HS-5 (cell line): ENCODE measurements at places on chromosomes 6 and 20.
A peak's percentile ranks its signal among the peaks of the same experiment; 100 is the strongest.

DNA sequence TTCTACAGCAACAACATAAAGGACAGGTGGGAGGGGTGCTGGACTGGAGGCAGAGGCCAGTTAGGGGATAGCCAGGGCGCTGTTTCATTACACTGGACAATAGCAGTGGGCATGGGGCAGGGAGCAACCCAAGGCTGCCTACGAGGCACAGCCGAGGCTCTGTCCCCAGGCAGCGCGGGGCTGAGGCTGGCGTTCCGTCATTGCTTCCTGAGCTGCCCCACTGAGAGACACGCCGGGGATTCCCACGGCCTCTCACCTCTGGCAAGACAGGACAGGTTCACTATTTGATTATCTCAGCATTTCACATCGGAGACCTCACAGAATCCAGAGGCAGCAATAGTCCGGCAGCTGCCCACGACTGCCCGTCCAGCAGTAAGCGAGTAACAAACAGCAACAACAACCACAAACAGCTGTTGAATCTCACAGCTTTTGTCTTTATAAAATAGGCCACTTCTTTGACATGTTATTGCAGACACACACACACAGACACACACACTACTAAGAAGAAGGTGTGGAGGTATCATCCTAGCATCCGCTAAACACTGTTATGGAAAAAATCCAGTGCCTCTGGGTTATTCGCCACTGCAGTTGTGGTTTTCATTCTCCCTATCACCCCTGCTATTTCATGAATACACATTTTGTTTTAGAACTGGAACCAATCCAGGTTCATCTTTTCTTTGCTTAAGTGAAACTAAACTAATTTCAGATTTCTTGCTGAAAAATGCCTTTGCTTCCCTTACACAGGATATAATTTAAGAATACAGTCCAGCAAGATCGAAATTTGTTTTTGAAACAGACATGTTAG, 19.5 kb downstream of the KIF25 start:
- no peak for DNase-seq

- peak; percentile 73 for DNase-seq
Measured at GRCh38 chr6:1131285-1132079, 180.4 kb upstream of the FOXQ1 start.

DNA sequence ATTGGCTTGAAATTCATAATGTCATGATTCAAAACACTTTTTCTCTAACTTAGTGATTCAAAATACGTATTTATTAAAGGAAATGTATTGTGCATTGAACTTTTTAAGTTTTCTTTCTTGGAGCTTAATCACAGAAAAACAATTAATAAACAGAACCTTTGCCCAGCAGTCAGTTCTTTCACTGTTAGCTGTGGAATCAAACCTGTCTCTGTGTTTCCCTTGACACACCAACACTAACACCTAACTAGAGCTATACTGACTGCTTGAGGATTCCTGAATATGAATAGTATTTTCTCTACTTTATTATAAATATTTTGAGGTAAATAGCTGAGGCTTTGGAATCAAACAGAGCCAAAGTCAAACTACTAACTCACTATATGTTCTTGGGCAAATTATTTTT, 296.4 kb downstream of the HIVEP2 start:
- DNase-seq: no peak

GRCh38 chr20:1535420-1536175, 21.9 kb downstream of the SIRPD start:
- no peak for DNase-seq

DNA sequence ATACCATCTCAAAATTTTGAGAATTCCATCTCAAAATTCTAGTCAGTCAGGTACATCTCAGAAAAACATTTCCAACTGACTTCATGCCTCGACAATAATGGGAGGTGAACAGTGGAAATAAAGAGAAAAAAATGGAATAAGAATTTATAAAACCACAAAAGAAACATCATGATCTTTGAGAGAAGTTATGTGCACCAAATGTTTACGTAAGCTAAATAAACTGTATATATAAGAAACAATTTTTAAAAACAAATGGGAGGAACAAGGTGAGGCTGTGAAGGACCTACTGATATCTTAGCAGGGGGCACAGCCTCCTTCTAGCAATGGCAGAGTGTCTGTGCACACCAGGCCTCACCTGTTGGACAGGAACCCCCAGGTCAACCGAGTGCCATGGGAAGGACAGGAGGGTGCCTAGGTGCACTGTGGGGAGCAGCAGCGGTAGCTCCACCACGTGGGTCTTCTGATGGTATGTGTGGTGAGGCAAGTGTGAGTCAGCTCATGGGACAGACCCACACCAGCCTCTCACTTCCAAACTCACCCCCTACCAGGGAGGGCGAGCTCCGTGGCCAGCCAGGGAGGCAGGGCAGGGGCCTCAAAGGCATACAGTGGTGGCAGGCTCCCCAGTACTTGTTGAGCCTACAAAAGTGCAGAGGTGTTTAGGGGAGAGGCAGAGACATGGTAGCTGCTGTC, 23.2 kb downstream of the DIDO1 start:
- no peak for DNase-seq

DNA sequence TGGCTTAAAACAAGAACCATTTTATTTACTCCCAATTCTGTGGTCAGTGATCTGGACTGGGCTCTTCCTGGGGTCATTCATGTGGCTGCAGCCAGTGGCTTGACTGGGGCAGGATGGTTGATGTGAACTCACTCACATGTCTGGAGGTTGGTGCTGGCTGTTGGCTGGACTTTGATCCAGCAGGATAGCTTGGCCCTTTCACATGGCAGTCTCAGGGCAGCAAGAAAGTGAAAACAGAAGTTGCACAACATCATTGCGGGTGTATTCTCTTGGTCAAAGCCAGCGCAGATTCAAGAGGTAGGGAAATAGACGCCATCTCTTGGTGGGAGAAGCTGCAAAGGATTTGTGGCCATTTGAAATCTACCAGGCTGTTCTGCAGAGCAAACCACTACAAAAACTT, 77.2 kb downstream of the MDGA1 start:
- no peak for DNase-seq

DNA sequence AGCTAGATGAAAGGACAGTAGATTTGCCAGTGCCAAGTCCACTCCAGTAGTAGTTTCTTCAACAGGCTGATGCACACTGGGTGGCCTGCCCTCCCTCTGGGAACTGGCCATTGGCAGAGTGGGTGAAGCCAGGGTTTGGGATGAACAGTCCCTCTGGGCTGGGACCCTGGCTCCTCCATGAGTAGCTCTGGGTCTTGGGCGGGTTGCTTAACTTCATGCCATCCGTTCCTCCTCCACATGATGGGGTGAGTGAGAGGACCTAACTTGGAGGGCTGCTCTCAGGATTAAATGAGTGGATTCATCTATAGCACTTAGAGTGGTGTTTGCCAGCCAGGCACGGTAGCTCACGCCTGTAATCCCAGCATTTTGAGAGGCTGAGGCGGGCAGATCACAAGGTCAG, 47.2 kb downstream of the PLAGL2 start:
- no peak for DNase-seq

DNA sequence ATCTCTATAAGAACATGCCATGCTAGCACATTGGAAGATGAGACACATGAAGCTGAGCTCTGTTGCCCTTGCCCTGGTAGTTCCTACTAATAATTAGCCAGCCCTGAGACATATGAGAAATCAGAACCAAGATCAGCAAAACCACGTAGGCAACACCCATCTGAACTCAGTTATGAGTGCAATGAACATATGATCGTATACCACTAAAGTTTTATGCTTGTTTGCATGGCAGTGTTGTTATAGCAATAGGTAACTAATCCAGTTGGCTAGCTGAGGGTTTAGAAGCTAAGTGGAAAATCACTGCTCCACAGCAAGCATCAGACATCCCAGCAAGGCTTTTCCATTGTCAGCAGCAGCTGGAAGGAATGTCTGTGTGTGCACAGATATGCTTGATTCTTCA, 180.7 kb downstream of the BTBD3 start:
- no peak for DNase-seq

DNA sequence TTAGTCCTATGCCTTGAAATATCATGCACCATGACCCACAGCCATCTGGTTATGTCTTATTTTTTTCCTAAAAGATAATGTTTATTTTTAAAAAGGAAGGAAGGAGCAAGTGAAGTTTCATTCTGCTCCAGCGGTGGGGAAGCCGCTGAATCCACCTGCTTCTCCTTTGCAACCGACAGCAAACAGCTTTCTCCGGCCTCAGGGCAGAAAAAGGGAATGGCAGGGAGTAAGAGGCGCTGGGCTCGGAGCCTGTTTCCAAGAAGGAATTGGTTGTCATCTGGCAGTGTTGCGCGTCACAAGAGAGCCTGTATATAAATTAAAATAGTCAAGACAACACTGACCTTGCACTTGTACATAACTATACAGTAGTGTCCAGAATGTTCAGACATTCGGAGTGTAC, 14.2 kb downstream of the GFRA4 start:
- DNase-seq: no peak
